WTC11 (cell line): ENCODE measurements at places on chromosomes 3 and 15.

- no peak for DNase-seq
These were observed 33.6 kb upstream of the SEC13 start for GRCh38 chr3:10354361-10355015.

GRCh38 chr15:31230630-31231485 is 95.8 kb upstream of the KLF13 start:
- DNase-seq = no peak

GRCh38 chr3:132843851-132844553 is 121.8 kb upstream of the NPHP3 start:
- no peak for DNase-seq

- no peak for DNase-seq
These were observed 23.1 kb downstream of the PLSCR5 start for GRCh38 chr3:146581951-146582467.

GRCh38 chr3:16253601-16254000 is 11.1 kb downstream of the DPH3 start:
- no peak for DNase-seq

DNA sequence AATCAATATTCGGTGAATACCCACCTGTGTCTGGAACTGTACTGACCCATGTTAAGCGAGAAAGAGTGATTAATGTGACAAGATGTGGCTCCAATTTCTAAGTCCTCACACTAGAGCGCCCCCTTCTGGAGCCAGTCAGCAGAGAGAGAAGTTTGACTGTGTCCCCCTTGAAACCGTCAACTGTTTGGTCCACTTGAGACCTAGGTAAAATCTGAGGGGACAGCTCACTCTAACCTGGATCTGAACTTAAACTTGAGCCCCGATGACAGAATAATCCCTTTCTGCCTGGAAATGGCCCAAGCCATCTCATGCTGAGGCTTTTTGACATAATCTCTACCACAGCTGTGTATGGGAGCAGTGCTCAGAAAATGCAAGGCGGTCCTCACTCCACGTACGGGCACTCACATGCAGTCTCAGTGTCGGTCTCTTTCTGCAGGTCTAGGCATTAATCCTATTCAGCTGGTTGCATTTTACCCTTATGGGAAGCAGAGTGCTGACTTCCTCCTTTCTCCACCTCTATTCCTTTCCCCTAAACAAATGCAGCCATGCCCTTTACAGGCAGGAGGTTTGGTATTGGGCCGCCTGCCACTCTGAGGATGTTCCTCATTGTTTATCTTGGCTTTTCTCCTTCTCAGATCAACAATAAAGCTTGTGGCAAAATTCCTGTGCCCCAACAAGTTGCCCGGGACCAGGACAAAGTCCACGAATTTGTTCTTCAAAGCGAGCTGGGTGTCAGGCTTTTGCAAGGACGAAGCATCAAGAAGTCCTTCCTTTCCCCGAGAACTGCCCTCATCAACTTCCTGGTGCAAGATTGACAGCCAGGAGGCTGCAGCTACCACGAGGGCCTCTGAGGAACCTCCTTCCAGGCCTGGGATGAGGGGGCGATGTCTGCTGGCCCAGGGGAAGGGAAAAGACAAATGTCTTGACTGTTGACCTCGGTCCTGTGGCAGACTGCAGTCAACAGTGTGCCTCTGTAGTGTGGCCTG is 47.5 kb upstream of the LIMD1 start:
- DNase-seq = peak; percentile 79

GRCh38 chr3:36480911-36481648 is 100.8 kb downstream of the STAC start:
- no peak for DNase-seq

- DNase-seq = no peak
These were observed 59.5 kb downstream of the MINDY2 start for GRCh38 chr15:58830556-58830955.

DNA sequence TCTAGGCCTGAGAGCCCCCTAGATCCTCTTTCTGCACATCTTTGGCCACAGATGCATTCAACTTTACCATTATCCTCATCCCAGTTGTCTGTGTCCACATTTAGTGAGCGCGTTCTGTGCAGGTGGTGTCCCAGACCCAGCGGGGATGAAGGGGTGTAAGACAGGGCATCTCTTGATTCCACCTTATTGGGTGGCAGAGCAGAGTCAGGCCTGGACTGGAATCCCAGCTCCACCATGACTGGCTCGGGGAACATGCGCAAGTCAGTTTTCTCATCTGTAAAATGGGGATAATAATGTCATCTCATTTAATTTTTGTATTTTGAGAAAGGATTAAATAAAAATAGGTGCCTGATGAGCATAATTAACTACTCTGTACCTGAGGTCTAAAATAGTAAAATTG is 7.8 kb downstream of the SMAD6 start:
- no peak for DNase-seq

GRCh38 chr3:112813723-112814171 is 32.9 kb downstream of the CD200R1L start:
- no peak for DNase-seq

GRCh38 chr3:25427942-25428788 is at the start of gene RARB:
TSS of gene RARB (plus strand) at chr3:25428263. CDS start at chr3:25428732, 469 bp downstream.
- peak; percentile 35 for DNase-seq

GRCh38 chr15:92457471-92458041 is 63.9 kb downstream of the ST8SIA2 start:
- DNase-seq = no peak

DNA sequence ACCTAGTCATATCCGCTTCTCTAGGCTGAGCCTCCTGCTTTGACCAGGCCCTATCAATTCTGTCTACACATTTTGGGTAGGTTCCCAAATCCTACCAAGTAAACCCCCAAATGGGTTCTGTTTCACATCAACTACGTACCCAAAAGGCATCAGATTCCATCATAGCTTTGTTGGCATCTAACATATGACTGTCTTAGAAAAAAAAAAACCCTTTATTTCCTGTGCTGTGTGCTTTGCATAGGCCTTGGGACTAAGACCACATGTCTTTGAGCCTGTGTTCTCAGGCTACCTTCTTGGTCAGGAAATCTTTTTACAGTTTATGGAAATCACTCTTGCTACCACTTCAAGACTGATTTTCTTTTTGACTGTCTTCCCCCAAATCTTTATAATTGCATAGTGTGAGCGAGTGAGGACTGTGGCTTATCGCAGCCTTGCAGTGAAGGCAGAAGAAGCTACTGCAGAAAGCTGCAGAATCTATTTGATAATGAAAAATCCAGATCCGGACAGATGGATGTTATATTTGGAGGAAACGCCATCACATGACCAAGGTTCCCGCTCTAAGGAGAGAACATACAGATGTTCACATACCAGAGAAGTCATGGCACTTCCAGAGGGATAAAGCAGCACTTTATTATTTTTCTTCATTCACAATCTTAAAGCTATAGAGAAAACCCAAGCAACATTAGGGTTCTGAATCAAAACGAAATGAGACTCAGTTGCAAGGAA is 111.2 kb downstream of the EOMES start:
- no peak for DNase-seq

- no peak for DNase-seq
These were observed 23.5 kb upstream of the ARPIN start for GRCh38 chr15:89936051-89936785.

- DNase-seq = no peak
These were observed 518.9 kb downstream of the TUSC7 start for GRCh38 chr3:117228466-117228865.

- peak; percentile 78 for DNase-seq
These were observed 63.7 kb downstream of the SLC30A4 start for GRCh38 chr15:45458746-45459403.

GRCh38 chr3:2993736-2994135 is 116.4 kb downstream of the IL5RA start:
- DNase-seq = no peak

DNA sequence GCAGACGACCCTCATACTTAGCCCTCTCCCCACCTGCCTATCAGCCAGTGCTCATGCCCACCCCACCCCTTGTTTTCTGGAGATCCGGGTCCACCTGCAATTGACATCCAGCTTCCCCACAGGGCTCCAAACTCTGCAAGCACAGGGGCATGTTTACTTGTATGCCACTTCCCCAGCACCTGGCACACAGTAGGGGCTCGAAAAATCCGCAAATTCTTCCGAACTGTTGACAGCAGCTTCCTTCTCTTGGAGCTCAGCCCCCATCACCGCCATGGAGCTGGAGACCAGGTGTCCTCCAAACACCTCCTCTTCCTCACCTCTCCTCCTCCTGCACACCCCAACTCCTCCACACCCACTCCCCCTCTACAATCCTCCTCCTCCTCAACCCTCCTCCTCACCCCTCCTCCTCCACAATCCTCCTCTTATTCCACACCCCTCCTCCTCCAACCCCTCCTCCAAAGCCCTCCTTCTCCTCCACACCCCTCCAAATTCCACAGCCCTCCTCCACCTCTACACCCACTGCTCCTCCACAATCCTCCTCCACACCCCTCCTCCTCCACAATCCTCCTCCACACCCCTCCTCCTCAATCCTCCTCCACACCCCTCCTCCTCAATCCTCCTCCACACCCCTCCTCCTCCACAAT is 70.4 kb upstream of the BLM start:
- DNase-seq = no peak

GRCh38 chr15:58793862-58794261 is 22.8 kb downstream of the MINDY2 start:
- no peak for DNase-seq

GRCh38 chr15:85571780-85572179 is 191.4 kb downstream of the AKAP13 start:
- DNase-seq = no peak

DNA sequence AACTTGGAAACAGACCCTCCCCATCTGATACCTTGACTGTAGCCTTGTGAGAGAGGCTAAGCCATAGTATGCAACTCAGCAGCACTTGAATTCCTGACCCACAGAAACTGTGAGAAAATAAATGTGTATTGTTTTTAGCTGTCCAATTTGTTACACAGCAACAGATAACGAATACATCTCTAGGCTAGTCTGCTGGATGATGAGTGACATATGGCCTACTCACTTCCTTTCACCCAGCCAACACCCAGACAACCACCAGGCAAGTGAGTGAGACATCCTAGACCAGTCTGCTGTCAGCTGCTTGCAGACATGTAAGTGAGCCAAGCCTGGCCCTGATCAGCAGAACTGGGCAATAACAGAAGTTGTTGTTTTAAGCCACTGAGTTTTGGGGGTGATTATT is 19.2 kb upstream of the SMAD6 start:
- no peak for DNase-seq

DNA sequence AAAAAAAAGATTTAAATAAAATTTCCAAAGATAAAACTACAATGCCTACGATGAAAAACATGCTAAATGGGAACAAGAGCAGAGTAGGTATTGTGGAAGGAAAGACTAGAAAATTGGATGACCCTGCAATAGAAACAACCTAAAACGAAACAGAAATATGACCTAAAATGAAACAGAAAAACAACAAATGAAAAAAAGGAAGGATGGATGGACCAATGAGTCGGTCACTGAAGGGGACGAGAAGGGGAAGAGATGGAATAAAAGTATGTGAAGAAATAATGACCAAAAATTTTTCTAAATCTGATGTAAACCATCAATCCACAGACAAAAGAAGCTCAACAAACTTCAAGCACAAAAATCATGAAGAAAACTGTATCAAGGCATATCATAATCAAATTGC is 44.8 kb downstream of the TBC1D2B start:
- no peak for DNase-seq

- DNase-seq = no peak
These were observed 42.3 kb upstream of the TNFAIP8L3 start for GRCh38 chr15:51137024-51137423.

- no peak for DNase-seq
These were observed 34.4 kb upstream of the PTPRG start for GRCh38 chr3:61527011-61527410.

GRCh38 chr15:31457631-31458526 is 131.2 kb downstream of the KLF13 start:
- no peak for DNase-seq

DNA sequence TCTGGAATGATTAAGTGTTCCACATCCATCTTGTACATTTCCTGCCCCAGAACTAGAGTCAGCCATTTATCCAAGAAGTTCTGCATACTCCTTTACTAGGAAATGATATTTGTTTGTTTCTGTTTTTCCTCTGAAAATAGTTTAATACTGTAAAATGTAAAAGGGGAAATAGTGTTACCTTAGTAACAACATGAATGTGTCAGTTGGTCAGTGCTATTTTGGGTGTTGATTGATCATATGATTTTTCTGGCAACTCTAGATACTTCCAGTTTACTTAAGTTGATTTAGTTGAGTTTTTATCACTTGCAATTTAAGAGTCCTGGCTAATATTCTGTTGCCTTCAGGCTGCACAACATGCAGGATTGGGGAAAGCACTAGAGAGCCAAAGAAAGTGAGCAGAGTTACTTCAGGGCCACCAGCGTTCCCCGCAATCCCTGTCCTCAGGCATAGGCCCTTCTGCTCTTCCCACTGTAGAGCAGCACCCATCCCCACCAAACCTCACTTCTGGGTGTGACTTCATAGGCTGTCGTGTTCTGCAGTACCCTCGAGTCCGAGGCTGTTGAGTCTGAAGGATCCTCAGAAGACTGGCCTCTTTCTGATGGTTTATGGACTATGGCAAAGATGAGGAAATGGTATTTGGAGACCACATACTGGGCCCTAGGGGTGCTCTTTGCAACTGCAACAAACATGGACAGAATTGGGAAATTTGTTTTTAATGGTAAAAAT is 69.0 kb downstream of the CHD2 start:
- no peak for DNase-seq

DNA sequence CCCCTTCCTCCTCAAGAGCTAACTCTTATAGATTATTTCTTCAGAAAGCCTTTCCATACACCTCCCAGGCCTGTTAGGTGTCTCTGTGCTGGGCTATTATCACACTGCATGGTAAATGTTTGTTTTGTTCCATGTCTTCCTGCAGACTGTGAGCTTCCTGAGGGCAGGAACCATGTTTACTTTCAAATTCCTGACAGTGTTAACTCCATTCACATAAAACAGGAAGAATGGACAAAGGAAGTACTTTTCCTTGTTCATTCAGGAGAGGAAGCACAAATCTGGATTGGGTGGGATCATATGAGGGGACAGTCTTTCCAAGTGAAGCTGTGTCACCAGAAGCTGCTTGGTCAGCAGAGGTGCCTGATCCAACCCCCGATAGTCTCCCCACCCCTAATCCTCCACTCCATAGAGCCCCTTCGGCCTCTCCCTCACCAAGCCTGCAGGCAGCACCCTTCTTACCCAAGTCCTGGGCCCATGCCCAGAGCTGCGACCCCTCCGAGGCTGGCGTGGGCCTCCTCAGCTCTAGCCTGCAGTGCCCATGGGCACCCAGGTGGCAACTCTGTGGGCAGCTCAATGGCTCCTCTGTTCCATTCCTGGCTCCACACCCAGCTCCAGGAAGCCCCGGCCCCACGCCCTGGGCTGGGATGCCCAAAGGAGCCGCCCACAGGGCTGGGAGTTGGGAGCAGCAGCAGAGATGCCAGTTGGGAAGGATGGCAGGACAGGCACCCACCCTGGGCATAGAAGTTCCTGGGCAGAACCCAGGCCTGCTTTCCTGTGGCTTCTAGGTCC is 6.9 kb downstream of the SHF start:
- no peak for DNase-seq

DNA sequence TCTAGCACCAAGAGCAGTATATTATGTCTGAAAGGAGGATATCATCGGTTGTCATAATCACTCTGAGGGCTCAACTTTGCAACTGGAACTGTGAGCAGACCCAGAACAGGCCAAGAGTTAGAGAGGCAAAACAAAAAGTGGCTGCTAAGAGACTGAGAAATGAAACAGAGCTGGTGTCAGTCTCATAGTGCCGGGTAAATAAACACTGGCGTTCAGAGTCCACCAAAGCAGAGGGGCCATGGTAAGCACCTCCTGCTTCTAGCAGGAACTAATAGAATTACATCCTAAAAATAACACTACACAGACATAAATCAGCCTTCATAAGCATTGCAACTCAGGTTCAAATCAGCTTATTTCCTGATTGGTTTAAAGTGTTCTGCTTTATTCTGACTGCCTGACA is 10.3 kb upstream of the IL12A start:
- no peak for DNase-seq

GRCh38 chr3:24832891-24833290 is 338.2 kb upstream of the THRB start:
- DNase-seq = no peak
